ENCODE measurements at places on chromosomes 5 and 9.

DNA sequence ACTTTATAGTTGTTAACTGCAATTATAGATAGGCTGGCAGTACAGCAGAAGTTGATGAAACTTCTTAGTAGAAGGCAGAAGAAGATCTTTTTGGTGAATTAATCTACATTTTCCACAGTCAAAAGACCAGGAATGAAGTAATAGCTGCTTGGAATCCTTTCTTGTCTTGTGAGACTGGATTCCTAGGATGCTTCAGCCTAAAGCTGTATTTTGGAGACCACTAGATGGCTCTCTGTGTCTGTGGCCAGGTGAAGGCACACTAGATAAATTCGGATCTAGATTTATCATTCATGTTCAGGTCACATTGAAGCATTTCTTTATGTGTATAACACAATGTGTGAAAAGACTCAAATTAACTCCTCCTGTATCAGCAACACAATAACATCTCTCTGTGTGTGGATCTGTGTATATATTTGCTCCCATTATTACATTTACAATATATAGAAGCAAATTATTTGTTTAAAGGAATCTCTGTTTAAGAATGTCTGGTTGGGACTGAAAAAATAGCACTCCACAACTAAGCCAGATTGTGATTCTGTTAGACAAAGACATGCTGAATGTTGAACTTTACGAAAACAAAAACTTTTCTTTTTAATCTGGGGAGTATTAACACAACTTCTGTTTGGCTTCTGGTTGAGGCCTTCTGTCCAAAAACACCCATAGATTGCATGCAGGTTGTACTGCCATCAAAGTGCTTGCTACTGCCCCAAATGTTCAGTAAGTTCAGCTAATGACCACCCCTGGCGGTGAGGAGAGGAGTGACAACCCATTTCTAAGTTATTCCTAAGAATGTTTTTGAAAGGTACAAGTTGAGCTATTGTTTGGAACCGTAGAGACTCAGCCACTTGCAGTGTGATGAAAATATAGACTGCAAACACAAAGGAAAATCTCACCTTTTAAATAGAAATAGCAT is 10.6 kb downstream of the GRIN3A start:
- no peak for DNase-seq

- DNase-seq, result no peak
These were observed 246.3 kb upstream of the KLF4 start for GRCh38 chr9:107735821-107736220.

GRCh38 chr9:131423171-131423581 is 29.3 kb downstream of the PRRC2B start:
- DNase-seq, result no peak

GRCh38 chr9:113984639-113985380 is 93.3 kb downstream of the AMBP start:
- DNase-seq, result no peak

DNA sequence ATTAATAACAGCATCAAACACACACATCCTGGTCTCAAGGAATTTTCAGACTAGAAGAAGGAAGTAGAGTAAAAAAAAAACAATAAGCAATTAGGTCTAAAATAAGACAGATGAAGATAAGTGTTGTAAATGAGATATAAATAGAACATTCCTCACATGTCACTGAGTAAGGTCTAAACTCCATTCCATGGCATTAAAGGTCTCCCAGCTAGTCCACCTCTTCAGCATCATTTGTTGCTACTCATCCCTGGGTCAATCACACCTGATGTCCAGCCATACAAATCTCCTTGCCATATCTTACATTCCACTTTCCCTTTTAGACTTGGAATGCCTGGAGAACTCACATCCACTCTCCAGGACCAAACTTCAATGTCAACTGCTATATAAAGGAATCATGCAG is 214.1 kb upstream of the KLF4 start:
- DNase-seq, result no peak

- no peak for DNase-seq
These were observed 23.5 kb downstream of the HNRNPH1 start for GRCh38 chr5:179599973-179600372.

DNA sequence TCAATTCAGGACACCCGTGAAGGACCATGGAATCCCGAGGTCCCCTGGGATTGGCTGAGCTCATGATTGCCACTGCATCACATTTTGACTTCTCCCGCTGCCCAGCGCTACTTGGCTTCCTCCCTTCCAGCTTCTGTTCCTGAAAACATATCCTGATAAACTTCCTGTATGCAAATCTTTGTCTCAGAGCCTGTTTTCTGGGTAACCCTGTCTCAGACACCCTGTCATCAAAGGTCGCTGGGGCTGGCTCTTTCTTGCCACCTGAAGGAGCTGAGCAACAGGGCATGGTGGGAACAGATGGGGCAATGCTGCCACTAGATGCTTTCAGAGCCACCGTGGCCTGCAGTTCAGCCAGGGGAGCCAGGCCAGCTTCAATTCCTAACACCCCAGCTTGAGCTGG is 154.3 kb upstream of the TBC1D2 start:
- DNase-seq, result no peak

DNA sequence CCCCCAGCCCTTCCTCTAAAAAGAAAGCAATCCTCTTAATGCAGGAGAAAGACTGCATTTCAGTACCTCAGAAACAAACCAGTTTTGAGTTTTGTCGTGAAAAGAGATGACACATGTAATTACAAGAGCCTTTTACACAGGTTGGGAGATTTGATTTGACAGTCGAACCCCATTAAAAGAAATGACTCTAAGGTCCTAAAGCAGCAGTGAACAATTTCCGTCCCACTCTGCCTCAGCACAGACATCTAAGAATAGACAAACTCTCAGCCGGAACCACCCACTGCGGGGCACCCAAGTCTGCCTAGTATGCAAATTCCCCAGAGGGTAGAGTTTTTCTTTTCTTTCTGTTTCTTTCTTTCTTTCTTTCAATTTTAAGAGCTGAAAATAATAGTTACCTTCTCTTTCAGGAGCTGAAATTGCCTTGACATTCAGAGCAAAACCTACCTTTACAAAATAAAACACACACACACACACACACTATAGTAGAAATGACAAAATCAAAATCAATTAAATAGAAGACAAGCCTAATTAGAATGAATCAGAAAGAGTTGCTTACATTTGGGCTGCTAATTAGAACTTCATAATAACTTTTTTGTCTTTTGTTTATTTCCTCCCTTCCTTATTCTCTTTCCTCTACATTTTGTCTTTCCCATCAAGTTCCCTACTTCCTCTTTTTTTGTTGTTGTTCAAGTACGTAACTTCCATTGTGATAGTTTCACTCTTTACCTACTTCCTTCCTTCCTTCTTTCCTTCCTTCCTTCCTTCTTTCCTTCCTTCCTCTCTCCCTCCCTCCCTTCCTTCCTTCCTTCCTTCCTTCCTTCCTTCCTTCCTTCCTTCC is 65.1 kb downstream of the BASP1 start:
- DNase-seq, result no peak
